ENCODE measurements at places on chromosomes 1 and 21.

- no peak for DNase-seq
Measured at GRCh38 chr1:14756589-14757285, 158.3 kb downstream of the KAZN start.

- no peak for DNase-seq
Measured at GRCh38 chr1:165484532-165484931, 39.6 kb upstream of the RXRG start.

- DNase-seq, result peak; percentile 68
Measured at GRCh38 chr1:40476924-40477677, at the start of gene ZFP69. TSS of gene ZFP69 (plus strand) at chr1:40477290. CDS start at chr1:40479362, 2,072 bp downstream.

GRCh38 chr1:16459352-16459925 lies 18.9 kb downstream of the NECAP2 start:
- DNase-seq, result no peak

- DNase-seq, result no peak
Measured at GRCh38 chr1:163875200-163875926, 553.6 kb downstream of the NUF2 start.

DNA sequence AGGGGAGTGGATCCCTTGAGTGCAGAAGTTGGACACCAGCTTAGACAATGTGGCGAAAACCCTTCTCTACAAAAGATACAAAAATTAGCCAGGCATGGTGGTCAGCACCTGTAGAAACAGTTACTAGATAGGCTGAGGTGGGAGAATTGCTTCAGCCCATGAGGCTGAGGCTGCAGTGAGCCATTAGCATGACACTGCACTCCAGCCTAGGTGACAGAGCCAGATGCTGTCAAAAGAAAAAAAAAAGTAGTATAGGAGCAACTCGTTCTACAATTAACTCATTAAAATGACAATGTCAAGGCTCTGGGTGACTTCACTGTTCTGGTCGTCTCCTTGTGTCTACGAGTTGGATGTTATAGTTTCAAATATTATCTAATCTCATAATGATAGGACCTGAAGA lies 370.6 kb upstream of the NCAM2 start:
- DNase-seq, result no peak

GRCh38 chr1:32755810-32756159 lies 53.2 kb upstream of the SYNC start:
- DNase-seq, result no peak

- DNase-seq, result no peak
Measured at GRCh38 chr1:160553778-160554177, 25.5 kb downstream of the CD84 start.

DNA sequence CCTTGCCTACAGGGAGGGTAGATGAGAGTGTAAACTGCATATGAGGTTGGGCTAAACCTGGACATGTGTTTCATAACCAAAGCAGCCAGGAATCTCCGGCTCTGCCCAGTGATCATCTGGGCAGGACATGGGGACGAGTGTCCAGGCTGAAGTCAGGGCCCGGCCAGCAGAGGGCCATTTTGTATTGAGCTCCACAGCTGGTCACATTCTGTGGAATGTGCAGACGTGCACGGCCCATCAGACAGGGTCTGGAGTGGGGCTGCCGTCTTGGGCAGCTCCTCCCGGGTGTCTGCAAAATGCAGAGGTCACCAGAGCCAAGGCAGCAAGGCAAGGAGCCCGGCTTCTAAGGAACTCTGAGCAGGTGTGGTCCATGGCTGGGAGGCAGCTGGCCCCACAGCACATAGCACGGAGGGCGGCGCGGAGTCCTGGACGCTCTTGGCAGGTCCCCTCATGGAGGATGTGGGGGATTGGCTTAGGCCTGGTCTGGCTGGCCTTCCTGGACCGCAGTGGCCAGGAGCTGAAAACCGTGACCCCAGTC lies 6.2 kb downstream of the LRRC3 start:
- no peak for DNase-seq

GRCh38 chr1:26811708-26812107 lies 14.8 kb upstream of the ZDHHC18 start:
- no peak for DNase-seq

GRCh38 chr1:158819461-158820443 lies 11.4 kb upstream of the MNDA start:
- DNase-seq, result no peak

DNA sequence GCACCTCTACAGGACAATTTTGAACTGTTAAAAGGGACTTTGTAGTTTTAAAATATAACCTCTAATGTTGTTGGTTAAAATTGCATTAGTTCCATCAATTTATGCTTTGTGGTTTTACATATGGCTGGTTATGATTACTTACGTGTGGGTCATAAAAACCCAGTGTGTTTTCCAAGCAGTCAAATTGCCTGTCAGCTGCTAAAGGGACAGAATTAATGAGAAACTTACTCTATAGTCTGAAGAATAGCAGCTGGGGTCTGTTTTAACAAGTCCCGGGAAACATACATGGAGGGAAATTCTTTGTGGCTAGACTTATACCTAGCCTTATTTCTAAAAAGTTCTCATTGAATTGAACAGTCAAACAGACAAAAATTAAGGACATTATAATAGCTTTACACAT lies 820.9 kb upstream of the ADGRL4 start:
- no peak for DNase-seq

DNA sequence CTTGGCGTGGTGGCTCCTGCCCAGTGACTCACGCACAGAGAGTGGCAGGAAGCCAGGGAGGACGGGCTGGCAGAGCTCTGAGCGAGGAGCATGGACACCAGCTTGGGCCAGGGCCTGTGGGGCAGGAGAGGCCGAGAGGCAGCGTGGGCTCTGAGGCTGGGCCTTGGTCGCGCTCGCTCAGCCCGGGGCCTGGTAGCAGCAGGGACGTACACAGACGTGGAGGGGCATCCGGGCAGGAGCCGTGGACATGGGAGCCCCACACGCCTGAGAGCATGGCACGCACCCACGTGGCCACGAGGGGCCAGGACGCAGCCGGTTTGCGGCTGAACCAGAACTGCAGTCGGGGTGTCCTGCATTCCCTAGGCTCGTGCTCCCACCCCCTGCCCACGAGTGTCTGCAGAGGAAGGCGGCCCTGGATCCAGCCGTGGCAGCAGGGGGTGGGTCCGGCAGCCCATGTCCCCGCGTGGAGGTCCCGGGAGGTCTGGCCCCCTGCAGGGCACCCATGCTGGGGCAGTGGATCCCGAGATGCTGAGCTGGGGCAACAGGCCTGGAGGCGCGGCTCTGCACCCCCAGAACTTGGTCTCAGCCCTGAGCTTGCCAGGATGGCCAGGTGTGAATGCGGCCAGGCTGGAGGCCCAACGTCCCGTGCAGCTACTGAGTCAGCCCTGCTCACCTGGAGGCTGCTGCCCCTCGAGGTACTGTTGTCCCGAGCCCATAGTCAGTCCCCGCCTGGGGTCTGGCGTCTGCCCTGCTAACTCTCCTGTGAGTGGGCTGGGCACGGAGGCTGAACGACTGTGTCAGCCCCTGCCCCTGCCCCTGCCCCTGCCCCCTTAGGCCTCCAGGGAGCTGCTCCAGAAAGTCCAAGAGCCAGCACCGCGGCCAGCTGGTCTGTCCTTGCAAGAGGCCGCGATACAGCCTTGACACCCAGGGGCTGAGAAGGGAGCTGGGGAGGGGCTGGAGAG lies 61.6 kb downstream of the SLX9 start:
- DNase-seq, result no peak

DNA sequence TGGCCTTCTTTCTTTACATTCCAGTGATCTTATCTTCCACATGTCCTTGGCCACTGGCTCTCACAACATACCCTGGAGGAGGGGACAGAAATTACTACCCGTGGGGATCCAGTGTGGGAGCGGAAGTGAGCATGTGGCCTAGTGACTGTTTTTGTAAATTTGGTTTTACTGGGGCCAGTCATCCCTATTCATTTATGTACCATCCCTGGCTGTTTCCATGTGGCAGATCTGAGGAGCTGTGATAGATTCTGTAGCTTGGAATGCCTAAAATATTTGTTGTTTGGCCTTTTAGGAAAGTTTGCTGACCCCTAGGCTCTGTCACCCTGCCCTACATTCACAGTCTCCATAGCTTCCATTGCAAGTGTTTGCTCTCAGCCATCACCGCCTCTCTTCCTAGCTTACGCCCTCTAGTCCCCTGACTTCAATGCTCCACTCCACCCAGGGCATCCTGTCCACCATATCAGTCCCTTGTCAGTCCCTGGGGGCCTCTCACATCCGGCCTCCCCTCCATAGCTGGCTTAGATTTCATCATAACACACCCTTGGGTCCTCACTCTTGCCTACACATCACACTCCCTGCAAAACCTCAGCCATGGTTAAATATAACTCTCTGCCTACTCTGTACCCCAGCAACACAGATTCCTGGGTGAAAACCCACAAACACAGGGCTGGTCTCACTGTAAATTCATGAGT lies 25.8 kb downstream of the DHCR24 start:
- no peak for DNase-seq

DNA sequence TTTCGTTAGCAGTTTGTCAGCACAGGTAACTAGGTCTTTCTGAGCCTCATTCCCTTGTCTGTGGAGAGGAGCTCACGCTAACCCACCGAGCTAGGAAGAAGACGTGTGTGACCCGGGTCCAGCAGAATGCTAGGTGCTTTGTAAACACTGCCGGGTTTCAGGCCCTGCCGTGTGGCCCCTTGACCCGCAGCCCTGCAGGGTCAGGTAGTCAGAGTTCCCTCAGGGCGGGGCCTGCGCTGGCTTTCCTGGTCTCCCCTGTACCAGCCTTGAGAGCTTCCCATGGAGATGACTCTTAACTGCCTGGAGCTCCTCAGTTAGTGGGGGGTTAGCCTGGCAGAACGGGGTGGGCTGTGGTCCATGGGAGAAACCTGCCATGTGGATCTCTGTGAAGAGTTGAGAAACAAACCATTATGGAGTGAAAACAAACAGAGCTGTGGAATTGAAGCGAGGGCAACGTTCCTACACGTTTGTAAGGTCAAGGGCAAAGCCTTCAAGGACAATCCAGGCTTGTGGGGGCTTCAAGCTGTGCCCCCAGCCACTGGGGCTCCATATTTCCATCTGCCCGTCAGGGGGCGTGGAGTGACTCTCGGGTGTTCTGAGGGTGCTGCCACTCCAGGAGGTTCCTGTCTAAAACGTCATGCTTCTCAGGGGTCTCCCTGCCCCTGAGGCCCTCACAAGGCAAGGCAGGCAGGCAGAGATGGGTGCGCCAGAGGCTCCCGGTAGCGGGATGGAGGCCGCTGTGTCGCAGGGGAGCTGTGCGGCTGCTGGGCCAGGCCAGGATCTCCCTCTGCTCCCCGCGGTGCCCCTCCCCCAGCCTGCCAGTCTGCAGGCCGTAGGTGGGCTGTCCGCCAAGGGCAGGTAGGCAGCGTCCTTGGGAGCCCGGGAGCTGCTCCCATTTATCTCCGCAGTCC lies 23.8 kb downstream of the LHX4 start:
- DNase-seq, result no peak

- no peak for DNase-seq
Measured at GRCh38 chr1:244371242-244372141, 80.2 kb downstream of the ADSS2 start.

GRCh38 chr1:223077247-223077833 lies 65.7 kb downstream of the TLR5 start:
- no peak for DNase-seq

DNA sequence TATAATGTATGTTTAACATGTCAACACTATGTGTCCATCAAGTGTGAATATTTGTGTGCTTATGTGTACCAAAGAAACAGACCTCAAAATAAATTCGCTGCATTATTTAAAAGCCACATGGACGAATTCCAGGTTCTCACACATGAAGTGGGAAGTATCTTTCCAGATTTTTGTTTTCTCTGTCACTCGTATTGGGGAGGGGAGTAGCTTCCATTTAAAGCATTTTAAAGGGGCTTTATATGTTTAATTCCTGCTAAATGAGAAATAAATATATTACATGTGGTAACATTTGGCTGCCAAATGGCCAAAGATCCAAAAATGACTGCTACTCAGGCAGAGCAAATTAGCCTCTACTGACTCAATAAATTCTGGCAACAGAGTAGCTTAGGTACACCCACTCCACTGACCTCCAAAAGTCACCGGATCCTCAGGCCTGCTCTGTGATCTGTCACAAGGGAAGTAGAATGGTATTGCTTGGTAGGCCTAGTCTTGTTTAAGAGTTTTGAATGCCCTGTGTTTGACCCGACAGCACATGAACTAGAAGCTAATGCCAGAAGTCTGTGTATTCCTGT lies 178.1 kb downstream of the ZP4 start:
- no peak for DNase-seq

DNA sequence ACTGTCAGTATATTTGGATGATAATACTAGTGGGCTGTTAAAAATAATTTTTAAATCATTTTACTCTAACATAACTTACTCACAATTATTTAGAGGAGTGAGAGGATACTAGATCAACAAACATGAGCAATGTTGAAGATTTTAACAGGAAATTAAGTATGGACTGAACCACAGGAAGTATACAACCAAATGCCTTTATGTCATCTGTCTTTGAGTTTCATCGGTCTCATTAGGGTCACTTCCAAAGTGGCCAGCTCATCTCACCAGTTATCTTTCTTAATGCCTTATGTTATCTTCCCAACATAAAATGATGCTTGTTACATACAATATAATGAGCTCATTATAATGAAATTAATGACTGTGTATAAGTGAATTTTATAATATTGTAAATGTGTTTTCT lies 1.5 kb upstream of the RGS1 start:
- no peak for DNase-seq

DNA sequence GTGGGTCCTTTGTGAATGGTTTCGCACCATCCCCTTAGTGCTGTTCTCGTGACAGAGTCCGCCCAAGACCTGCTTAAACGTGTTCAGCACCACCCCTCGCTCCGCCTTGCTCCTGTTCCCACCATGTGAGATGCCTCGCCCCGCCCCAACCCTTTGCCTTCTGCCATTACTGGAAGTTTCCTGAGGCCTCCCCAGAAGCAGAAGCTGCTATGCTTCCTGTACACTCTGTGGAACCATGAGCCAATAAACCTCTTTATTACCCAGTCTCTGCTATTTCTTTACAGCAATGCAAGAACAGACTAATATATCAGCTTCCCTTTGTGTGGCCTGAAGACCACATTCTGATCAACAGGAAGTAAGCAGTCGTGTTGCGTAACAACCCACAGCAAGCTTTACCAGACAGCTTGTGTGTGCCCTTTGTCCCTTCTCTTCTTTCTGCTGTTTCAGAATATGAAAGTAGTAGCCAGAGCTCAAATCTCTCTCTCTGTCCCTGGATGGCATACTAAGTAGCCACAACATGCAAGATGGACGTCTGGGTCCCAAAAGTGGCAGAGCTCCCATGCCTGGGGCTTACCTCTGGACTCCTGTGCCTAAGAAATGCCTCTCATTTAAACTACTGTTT lies 14.1 kb downstream of the HENMT1 start:
- peak; percentile 38 for DNase-seq

GRCh38 chr1:157312082-157312812 lies 174.1 kb upstream of the ETV3 start:
- no peak for DNase-seq

Measured in activated T-cell treated with anti-CD3 and anti-CD28 coated beads for 48 hours (primary cell).